Activated CD8-positive, alpha-beta T cell treated with anti-CD3 and anti-CD28 coated beads for 36 hours (primary cell): ENCODE measurements at places on chromosomes 13 and 19. TPM values are rescaled to one million over a fixed set of nuclear protein-coding genes. Genes with fewer than 3 reads are reported as not detected.

Gene CASP14
- not detected for total RNA-seq

Gene RCBTB2
- 2.2 TPM for total RNA-seq

Gene FCGBP
- 6.9 TPM for total RNA-seq

Gene OR10H1
- not detected for total RNA-seq

Gene DBP
- 13.1 TPM for total RNA-seq

Gene PALM3
- total RNA-seq, result not detected

Gene ZIM2
- not detected for total RNA-seq
